ENCODE measurements at places on chromosomes 5 and 9. TPM values are rescaled to one million over a fixed set of nuclear protein-coding genes. Genes with fewer than 3 reads are reported as not detected.

DNA sequence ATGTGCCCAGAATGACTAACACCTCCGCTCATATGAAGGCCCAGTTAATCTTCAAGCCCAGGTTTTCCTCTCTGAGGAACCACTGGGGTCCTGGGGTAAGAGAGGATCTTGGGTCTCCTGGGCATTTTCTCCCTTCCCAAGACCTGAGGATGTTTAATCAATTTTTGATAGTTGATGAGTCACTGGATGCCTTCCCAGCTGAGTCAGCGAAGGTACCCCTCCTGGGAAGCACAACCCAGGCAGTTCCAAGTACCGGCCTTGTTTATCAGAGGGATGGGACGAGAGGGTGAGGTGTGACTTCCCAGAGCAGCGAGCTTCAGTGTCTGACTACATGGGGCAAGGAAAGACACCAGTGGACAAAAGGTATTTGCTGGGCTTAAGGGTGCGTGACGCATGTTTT lies 119.6 kb upstream of the IL12B start:
- DNase-seq = no peak

- DNase-seq = no peak
Observed at GRCh38 chr5:123207081-123207537, 118.1 kb downstream of the PRDM6 start.

DNA sequence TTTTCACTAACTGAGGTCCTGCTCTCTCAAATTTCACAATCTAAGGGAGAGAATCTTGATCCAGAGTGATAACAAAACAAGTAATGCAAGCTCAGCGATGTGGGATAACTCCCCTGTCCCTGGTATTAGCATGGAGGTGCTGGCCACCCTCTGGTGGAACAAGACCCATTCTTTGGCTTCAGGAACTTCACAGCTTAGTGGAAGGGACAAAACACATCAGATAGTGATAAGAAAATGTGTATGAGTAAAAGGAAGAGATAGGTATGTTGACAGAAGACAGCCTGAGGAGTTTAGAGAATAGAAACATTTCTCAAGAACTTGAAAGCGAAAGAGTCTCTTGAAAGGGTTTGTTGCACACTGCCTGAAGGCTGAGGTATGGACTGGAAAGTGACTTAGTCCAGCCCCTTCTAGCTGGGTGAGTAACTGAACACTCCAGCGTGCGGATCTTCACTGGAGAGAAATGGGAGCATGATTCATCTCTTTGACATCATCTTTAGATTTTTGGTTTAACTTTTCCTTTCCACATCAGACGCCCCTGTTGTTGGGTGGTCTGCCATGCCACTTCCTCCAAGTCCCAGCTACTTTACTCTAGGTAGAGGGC lies 25.4 kb upstream of the ZSWIM6 start:
- no peak for DNase-seq

- DNase-seq = peak; percentile 33
Observed at GRCh38 chr9:128011071-128011817, 30.5 kb upstream of the EEIG1 start.

- no peak for DNase-seq
Observed at GRCh38 chr9:98610211-98610610, 98.5 kb downstream of the GABBR2 start.

DNA sequence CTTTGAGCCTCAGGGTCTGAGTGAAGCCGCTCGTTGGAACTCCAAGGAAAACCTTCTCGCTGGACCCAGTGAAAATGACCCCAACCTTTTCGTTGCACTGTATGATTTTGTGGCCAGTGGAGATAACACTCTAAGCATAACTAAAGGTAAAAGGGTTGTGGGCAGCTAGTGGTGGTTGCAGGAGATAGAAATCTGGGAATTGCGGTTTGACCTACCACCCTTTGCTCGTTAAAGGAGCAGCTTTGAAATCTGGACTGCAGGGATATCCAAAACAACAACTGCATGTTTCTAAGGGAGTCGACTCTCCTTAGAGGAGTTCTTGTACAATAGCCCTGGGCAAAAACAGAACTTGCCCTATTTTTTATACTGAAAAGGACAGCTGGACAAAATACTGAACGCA lies 19.0 kb downstream of the ABL1 start:
- no peak for DNase-seq

DNA sequence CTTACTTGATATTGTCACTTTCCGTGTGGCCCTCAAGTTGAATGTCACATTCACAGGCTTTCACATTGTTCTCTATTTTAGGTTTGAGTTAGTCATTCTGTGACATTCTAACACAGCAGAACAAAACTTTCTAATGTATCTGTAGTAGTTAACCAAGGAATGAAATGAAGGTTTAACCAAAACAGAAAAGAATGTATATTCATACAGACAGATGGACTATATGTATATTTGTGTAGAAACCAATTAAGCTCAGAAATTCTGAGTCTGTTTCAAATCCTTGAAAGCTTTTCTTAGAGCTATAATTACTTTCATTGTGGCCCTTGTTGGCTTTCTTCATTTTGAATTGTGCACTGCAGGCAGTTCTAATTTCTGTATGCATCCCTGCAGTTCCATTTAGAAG lies 654.7 kb downstream of the LRRC70 start:
- no peak for DNase-seq

GRCh38 chr9:108241384-108242073 lies 614.3 kb downstream of the ACTL7B start:
- no peak for DNase-seq

- DNase-seq = peak; percentile 63
Observed at GRCh38 chr9:125374443-125375309, 113.0 kb downstream of the GAPVD1 start.

GRCh38 chr9:133844881-133845410 lies 106.8 kb upstream of the SARDH start:
- no peak for DNase-seq

- DNase-seq = peak; percentile 62
Observed at GRCh38 chr9:35732800-35733541, 505 bp downstream of the CREB3 start.

DNA sequence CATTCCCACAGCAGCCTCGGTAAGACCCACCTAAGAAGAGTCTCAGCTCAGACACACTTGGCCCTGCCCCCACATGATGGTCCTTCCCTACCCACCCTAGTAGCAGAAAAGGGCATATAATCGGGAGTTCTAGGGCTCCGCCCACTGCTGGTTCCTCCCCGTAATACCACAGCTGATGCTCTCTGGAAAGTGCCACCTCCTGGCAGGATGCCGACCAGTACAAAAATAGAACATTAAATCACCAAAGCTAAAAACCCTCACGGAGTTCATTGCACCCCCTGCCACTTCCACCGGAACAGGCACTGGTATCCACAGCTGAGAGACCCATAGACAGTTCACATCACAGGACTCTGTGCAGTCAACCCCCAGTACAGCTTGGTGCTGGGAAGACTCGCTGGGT lies 271.3 kb downstream of the KIAA0825 start:
- DNase-seq = no peak

GRCh38 chr9:120324996-120325642 lies 254.8 kb downstream of the CDK5RAP2 start:
- DNase-seq = no peak

- DNase-seq = no peak
Observed at GRCh38 chr5:77957-78804, 13.8 kb upstream of the PLEKHG4B start.

DNA sequence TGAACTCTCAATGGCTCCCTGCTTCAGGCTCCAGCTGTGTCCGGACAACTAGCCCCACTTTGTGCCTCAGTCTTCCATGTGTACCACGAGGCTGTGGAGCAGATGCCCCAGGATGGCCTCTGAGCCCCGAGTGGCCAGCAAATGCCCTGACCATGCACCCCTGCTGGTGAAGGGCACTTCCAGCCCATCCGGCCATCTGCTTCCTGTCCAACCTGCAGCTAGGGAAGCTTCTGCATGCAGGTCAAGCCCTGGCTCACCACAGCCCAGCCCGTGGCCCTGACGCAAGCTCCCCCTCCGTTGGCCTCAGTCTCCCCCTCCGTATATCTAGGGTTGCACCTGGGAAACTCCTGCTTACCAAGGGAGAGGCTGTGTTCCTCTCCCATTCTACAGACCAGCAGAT lies 4.8 kb downstream of the NINJ1 start:
- DNase-seq = no peak

- DNase-seq = no peak
Observed at GRCh38 chr5:87438231-87438630, 25.5 kb upstream of the CCNH start.

DNA sequence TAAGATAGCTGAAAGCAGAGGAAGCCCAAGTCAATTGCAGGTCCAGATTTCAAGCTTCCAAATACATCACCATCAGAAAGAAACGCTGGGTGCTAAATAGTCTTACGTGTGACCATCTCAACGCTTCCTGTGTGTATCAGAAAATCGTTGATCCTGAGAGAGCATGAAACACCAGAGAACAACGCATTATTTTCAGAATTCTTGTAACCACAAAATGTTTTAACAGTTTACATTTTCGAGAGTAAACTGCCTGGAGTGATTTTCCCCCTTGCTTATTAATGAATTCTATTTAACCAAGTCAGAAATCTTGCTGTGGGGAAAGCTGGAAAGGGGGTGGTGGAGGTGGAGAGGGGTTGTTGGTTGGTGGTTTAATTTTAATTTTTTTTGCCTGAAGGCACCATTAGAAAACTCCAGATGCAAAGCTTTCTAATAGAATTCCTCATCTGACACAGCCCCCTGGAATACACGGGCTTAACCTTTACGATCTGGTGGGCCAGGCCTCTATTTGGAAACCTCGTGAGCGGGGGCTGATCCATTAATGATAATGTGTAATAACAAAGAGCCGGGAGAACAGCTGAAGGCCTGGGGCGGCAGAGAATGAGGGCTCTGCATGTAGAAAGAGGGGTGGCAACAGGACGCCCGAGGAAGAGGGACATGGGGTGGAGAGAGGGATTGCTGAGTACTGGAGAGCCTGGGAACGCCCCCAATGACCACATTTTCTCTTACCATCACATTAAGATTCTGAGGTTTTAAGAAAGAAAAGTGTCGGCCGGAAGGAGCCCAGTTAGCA lies 124.5 kb upstream of the NFIB start:
- no peak for DNase-seq

DNA sequence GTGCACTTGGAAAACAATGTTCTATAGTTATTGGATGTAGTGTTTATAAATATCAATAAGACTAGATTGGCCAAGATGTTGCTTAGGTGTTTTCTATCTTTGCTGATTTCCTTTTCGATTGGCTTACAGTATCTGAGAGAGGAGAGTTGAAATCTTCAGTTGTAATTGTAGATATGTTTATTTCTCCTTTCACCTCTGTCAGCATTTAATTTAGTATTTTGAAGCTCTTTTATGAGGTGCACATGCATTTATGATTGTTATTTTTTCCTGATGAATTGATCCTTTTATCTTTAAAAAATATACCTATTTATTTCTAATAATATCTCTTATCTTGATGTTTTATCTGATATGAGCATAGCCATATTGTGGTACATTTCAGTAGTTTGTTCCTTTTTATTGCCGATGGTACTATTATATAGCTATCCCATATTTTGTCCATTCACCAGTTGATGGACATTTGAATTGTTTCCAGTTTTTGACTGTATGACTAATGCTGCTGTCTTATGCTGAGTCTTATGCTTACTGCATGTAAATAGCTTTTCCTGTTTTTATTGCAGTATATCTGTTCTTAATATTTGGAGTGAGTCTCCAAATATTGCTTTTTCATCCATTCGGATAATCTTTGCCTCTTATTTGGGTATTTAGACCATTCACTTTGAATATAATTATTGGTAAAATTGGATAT lies 34.7 kb downstream of the ERCC6L2 start:
- DNase-seq = no peak

DNA sequence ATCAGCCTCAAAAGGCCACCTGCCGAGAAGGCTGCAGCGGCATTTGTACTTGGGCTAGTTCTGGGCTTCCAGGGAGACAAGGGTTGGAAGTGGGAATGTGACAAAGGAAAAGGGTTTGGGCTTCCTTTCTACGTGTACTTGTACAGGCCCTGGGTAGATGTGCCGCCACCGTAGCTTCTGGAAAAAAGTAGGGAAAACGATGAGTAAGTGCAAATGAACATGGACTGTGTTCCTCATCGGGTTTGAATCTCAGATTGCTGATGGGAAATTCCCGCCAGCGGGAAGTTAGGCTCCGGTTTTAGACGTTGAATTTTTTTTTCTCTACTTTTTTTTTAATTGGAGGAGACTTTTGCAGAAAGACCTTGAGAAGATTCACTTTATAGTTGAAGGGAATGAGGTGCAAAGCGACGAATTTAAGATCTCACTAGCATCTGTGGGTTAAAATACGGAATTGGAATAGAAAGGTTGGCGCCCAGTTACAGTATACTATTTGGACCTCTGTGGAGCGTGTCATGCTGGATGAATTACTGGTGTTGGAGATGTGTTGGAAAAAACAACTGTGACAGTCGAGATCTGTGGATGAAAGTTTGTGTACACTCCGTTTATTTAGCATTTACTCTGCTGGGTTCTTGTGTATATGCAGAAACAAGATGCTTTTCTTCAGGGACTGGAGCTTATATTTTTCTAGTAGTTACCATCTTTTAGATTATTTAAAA lies 1.2 kb downstream of the G3BP1 start:
- DNase-seq = no peak

- no peak for DNase-seq
Observed at GRCh38 chr9:124297551-124297901, 39.8 kb downstream of the NEK6 start.

- no peak for DNase-seq
Observed at GRCh38 chr9:137486141-137486490, 27.0 kb upstream of the NSMF start.

GRCh38 chr5:68533051-68533450 lies 317.5 kb downstream of the PIK3R1 start:
- no peak for DNase-seq

The JMY gene
- 8.0 TPM for total RNA-seq

The C9orf153 gene
- total RNA-seq = not detected

The FBP2 gene
- total RNA-seq = not detected

The SLC35D2 gene
- total RNA-seq = 95.0 TPM

The TLX3 gene
- total RNA-seq = not detected

The SPINK9 gene
- total RNA-seq = not detected

The CD274 gene
- 1.6 TPM for total RNA-seq

The GNA14 gene
- total RNA-seq = 7.9 TPM

The IFNB1 gene
- not detected for total RNA-seq

The TRIM36 gene
- 26.3 TPM for total RNA-seq

The SPIN1 gene
- 68.0 TPM for total RNA-seq

The IRX2 gene
- total RNA-seq = 0.12 TPM

Measured in colonic mucosa (tissue), 4 donors.